Activated naive CD4-positive, alpha-beta T cell (primary cell): ENCODE measurements at places on chromosomes 3 and 15.

- DNase-seq, result no peak
Measured at GRCh38 chr3:98573181-98573728, 20.2 kb downstream of the CPOX start.

- no peak for DNase-seq
Measured at GRCh38 chr3:190132371-190132770, 11.7 kb upstream of the P3H2 start.

- DNase-seq, result no peak
Measured at GRCh38 chr3:42371776-42372175, 38.6 kb downstream of the LYZL4 start.

DNA sequence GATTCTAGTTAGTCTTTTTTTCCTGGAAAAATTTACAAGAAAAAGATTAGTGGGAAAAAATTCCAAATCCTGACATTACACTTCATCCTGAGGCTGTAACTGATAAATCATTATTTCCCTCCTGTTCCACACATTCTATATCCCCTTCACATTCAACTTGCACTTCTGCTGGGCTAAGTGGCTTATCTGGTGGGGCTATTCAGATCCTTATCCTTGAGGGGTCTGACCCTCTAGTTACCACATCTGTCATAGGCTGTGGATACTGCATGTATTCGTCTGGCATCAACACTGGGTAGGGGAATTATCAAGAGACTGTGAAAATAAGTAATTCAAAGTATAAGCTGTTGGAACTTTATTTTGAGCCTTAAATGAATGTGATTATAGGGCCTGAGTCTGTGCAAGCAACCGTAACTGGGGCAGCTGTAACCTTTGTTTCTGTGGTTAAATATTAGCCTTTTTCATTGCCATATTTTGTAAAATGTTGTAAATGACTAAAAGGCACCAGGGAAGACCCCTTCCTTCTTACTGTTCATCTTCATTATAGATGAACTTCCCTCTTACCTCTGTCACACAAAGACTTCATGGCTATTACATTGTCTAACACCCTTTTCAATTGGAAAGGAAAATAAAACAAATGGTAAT is 28.0 kb upstream of the TEX9 start:
- DNase-seq, result no peak

DNA sequence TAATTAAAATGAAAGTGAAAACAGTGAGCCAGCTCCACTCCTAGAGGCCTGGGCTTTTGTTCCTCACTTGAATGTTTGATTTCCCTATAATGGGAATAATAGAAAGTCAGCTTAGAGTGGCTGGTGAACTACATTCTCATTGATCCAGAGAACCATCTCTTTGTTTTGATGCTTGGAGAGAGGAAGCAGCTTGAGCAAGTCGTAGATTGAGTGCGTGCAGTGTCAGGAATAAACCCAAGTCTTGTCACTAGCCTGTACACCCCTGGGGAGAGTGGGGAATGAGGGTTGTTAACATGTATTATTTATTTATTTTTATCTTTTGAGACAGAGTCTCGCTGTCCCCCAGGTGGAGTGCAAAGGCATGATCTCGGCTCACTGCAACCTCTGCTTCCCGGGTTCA is 885 bp upstream of the LSG1 start:
- no peak for DNase-seq

DNA sequence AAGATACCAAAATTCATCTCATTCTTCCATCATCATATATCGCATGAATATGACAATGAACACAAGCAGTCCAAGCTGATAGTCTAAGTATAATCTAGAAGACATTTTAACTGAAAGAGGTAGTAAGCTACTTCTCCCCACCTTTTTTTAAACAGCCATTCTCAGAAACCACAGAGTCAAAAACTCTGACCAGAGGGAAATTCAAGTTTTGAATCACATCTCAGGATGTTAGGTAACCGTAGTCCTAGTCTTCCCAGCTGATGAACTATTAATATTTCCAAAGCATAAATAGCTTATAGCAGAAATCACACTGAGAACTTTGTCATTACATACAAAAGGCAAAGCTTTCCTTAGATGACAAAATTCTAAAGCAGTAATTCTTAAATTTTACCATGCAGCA is 25.8 kb downstream of the NPTN start:
- DNase-seq, result no peak

GRCh38 chr3:166864473-166865467 is 515.3 kb downstream of the ZBBX start:
- no peak for DNase-seq

DNA sequence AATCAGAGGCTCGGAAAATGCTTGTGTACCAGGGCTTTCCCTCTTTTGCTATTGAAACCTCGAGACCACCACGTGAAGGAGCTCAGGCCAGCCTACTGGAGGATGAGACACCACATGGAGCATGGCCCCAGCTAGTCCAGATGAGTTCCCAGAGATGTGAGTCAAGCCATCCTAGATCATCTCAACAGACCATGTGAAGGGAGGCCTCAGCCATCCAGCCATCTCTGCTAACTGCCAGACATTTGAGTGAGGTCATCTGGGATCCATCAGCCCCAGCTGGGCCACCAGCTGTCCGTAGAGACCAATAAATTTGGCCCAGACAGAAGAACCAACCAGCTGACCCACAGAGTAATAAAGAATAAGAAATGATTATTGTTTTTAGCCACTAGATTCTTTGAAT is 62.8 kb upstream of the PROK2 start:
- no peak for DNase-seq

GRCh38 chr3:143266927-143267326 is 147.4 kb downstream of the CHST2 start:
- no peak for DNase-seq

- DNase-seq, result no peak
Measured at GRCh38 chr3:127665165-127665564, 7.6 kb upstream of the ABTB1 start.

DNA sequence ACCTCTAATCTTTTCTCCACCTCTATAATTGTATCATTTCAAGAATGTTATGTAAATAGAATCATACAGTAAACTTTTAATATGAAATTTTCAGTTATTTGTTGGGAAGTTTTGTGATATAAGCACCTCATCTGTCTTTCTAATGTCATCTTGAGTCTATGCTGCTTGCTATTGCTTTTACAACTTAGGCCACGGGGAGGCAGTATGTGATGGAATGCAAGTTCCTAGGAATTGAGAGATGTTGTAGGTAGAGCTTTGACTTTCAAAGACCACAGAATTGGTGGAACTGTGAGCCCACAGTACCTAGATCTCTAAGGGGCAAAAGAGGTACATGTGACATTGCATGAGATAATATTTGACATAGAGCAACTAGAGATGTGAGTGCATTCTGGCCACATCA is 328.3 kb downstream of the MFSD1 start:
- no peak for DNase-seq
